A549 treated with DMSO at 1 μM for 4 hours (cell line): ENCODE measurements at places on chromosomes 3 and 15. TPM values are rescaled to one million over a fixed set of nuclear protein-coding genes. Genes with fewer than 3 reads are reported as not detected.

FHIT gene
- 0.48 to 1.0 TPM (median 0.78 TPM) in 5 replicates for total RNA-seq

FEZF2 gene
- total RNA-seq = not detected in 5 replicates

EFL1 gene
- 22.7 to 31.7 TPM (median 25.0 TPM) in 5 replicates for total RNA-seq

NRROS gene
- total RNA-seq = 0.04 TPM in 1 of 5 replicates, not detected in the others

DGKG gene
- total RNA-seq = 9.0 to 15.4 TPM (median 10.1 TPM) in 5 replicates

IFT57 gene
- 42.7 to 53.4 TPM (median 43.6 TPM) in 5 replicates for total RNA-seq
